T47D (cell line): ENCODE measurements at places on chromosomes 7 and 10.

DNA sequence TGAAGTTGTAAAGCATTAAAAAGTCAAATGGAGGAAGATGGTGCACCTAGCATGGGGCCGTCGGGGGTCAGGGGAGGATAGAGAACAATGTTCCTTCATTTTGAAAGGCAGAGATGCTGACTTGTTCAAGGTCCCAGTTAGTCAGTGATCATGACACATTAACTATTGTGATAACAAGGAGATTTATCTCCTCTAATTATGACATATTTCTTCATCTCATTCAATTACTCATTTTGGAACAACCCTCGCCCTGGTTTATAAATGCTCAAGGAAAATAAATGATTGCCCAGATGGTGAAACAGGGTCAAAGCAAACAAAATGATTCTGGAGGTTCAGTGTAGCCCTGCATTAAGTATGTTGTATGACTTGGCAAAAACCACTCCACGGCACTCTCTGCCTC, 106.2 kb downstream of the ITIH5 start:
- DNase-seq: no peak

- DNase-seq: no peak
Observed at GRCh38 chr7:120421151-120421651, 148.2 kb downstream of the KCND2 start.

DNA sequence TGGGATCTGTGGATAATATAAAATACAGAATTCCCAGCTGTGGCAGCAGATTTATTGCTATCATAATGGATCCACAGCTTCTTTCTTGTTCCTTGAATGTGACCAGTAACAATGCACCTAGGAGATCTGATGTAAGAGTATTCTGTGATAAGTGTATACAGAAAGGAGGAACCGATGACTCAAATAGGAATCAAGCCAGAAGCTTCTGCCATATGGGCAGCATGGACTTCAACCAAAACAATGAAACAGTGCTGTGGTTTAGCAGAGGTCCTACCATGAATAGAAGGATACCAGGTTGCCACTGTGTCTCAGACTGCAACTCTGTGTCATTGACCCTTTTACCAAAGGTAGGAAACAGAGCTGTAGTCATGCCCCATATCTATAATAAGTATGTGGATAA, 81.8 kb downstream of the PTPRZ1 start:
- no peak for DNase-seq

GRCh38 chr7:142916508-142916907, 17.0 kb downstream of the TRPV5 start:
- no peak for DNase-seq

- no peak for DNase-seq
Observed at GRCh38 chr7:111113263-111114017, 22.5 kb downstream of the LRRN3 start.

DNA sequence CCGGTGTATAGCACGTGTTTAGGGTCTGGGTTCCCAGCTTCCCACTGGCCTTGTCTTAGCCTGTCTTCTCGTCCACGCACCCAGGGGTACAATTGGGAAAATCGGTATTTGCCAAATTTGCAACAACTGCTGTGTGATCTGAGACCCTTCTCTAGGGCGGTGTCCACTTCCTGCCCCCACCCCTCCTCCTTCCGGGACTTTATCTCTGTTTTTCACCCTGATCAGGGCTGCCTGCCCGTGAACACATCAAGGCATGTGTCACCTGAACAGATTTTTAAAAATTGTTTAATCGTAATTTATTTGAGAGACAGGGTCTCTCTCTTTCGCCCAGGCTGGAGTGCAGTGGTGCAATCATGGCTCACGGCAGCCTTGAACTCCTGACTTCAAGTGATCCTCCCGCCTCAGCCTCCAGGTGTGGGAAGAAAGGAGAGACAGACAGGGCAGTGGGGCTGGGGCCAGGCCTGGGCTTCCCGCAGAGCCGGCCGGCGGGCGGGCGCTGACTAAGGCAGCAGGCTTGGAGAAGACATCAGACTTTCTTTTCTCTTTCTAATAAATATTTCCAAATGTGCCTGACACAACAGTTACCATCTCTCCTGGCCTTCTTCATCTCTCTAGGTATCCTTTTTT, 27.5 kb downstream of the ELFN1 start:
- no peak for DNase-seq

DNA sequence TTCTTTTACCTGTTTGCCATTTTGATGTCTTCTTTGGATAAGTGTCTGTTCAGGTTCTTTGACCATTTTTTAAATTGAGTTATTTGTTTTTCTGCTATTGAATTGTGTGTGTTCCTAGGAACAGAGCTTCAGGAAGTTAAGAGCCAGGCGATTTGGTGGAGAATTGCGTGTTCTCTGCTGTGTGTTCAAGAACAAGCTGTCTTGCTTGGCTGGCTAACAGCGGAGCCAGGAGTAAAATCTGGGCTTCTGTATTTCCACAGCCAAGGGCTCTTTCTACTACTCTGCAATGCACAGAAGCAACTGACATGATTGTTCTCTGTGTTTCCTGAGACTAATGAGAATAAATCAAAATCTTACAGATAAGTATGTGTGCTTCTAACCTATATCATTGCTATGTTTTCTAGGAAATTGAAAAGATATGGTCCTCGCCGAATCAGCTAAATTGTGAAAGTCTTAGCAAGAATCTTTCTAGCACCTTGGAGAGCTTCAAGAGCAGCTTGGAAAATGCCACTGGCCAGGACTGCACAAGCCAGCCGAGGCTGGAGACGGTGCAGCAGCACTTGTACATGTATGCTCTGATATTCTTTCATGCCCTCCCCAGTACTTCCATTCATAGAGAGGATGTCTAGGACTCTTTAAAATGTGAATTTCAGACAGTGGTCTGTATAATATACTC, 124.2 kb downstream of the ABCA13 start:
- peak; percentile 26 for DNase-seq

DNA sequence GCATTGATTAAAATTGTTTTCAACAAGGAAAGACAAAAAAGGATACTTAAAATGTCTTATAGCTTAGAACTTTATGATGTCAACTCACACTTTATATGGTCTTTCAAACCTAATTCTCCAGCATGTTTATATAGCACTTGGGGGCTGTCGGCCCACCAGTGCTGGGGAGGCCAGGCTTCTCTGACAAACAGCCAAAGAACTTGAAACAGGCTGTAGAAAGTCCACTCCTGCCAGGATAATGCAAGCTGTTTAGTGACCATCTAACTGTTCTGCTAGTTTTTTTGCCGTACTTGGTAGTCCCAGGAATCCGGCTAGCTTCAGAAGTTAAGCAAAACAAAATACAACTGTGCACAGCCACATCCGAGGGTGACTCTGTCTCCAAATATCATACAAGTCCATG, 13.6 kb upstream of the SOSTDC1 start:
- no peak for DNase-seq

DNA sequence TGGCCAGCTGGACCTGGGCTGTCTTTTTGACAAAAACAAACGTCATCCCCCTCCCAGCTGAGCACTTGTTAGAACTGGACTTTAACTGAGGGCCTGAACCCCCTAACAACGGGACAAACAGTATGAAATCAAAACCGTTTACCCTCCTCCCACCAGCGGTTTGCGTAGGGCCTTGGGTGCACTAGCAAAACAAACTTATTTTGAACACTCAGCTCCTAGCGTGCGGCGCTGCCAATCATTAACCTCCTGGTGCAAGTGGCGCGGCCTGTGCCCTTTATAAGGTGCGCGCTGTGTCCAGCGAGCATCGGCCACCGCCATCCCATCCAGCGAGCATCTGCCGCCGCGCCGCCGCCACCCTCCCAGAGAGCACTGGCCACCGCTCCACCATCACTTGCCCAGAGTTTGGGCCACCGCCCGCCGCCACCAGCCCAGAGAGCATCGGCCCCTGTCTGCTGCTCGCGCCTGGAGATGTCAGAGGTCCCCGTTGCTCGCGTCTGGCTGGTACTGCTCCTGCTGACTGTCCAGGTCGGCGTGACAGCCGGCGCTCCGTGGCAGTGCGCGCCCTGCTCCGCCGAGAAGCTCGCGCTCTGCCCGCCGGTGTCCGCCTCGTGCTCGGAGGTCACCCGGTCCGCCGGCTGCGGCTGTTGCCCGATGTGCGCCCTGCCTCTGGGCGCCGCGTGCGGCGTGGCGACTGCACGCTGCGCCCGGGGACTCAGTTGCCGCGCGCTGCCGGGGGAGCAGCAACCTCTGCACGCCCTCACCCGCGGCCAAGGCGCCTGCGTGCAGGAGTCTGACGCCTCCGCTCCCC, at the start of gene IGFBP1:
IGFBP1 (plus strand) TSS at position 304 of the 808 bp plus-strand sequence; CDS start at position 469, 165 bp downstream.
- peak; percentile 47 for DNase-seq

DNA sequence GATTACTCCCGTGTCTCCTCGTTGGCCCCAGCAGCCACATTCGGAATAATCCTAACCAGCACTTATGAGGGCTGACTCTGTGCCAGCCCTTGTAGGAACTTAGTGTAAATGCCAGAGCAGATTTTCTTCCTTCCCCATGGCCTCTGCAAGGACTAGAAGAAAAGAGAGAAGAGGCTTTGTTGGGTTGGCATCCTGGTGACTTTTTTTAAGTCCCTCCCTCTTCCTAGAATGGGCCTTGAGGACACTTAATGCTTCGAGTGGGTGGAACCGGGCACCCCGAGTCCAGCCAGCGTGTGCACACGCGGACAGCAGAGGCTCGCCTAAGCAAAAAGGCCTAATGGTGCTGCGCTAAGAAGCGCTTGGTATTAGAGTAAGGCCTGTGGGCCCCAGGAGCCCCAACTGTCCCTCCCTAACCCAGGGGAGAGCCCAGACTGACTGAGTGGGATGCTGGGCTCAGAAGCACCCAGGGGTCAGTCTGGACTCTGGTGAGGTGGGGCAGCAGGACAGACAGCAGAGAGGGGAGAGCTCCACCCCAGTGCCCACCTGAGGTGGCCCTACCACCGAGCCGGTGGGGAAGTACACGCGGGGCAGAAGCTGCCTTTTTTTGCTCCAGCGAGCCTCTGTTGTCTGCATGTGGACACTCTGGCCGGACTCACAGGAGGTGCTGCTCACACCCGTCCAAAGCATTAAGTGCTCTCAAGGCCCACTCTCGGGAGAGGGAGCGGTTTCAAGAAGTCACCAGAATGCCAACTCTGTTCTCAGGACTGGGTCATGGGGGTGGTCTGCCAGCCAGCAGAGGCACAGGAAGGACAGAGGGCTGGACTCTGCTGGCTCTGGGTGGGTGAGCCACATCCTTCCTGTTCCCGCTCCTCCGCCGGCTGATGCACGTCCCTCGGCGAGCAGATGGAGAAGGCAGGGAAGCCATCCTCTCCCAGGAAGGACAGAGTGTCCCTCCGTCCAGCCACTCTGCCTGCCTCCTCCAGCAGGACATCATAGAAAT, 12.5 kb downstream of the ITPRIP start:
- DNase-seq: no peak
